ENCODE measurements at places on chromosomes 2 and 18. TPM values are rescaled to one million over a fixed set of nuclear protein-coding genes. Genes with fewer than 3 reads are reported as not detected.

SPP2 gene
- not detected for total RNA-seq

GRCh38 chr2:102986826-102987490 lies 225.1 kb downstream of the TMEM182 start:
- no peaks in the 10 kb centered on the region for H3K4me1 ChIP-seq
- no peak for DNase-seq
- H3K27ac ChIP-seq, result no peak overlapping the region
- peaks cover 7% of the 10 kb centered on the region for H3K27me3 ChIP-seq
- no peak overlapping the region for H3K4me3 ChIP-seq

DNA sequence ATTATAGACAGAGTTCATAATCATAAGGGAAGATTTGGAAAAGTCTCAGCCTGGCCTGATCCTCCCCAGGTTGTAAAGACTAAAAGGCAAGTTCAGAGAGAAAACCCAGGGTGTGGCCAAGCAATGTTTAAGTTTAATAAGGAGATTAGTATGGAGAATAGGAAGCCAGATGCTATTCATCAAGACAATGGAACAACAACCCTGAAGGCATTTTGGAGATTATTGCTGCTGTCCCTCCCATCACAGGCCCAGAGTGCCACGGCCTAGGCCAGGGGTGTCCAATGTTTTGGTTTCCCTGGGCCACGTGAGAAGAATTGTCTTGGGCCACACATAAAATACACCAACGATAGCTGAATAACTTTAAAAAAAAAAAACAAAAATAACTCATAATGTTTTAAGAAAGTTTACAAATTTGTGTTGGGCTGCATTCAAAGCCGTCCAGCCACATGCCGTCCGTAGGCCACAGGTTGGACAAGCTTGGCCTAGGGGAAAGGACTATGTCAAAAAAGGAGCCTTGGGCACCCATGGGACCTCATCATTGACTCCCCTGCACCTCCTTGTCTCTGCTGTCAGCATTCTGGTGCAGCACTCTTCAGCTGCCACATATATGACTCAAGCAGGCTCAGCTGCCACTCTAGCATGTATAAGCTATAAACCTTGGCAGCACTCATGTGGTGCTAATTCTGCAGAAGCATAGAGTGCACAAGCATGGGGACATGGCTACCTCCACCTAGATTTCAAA lies 20.8 kb downstream of the DPP4 start:
- H3K36me3 ChIP-seq, result peaks cover 2% of the 10 kb centered on the region
- H3K4me1 ChIP-seq, result no peaks in the 10 kb centered on the region
- H3K4me3 ChIP-seq, result no peak overlapping the region
- H3K27ac ChIP-seq, result no peak overlapping the region
- peaks cover 4% of the 10 kb centered on the region for H3K27me3 ChIP-seq

DNA sequence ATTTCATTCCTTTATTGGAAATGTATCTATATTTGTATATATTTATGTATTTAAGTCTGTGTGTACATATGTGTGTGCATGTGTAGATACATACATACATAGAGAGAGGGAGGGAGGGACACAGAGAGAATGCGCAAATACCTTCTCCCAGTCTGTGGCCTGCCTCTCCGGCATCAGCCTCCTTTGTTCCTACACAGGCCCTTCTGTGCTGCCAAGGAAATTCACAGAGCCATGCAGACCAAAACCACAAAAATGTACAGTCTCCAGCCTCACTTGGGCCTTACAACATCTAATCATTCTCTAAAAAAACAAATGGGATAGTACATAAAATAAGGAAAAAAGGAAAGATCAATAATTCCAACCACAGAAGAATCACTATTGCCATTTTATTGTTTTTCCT lies 8.8 kb upstream of the CRACDL start:
- H3K4me1 ChIP-seq, result peaks cover 61% of the 10 kb centered on the region
- H3K36me3 ChIP-seq, result no peaks in the 10 kb centered on the region
- H3K4me3 ChIP-seq, result no peak overlapping the region
- H3K27ac ChIP-seq, result peak overlapping the region; percentile 74
- DNase-seq, result no peak

DNA sequence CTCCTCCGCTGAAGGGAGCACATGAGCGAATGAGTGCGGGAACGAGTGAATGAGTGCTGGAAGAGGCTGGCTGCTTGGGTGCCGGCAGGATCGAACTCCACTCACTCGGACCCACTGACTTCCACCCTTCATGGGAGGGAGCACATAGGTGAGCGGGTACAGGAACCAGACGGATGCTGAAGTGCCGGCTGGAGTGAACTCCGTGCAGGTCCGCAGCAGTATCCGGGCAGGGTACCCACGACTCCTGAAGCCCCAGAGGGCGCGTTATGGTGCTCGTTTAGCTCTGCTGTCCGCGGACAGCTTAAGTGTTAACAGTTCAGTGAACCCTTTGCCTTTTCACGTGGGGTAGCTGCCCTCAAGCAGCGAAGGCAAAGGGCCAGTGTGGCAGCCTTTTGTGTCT lies 23.2 kb downstream of the RPRM start:
- no peak overlapping the region for H3K4me3 ChIP-seq
- H3K4me1 ChIP-seq, result no peaks in the 10 kb centered on the region
- H3K27me3 ChIP-seq, result peaks cover 5% of the 10 kb centered on the region
- H3K36me3 ChIP-seq, result no peaks in the 10 kb centered on the region

DNA sequence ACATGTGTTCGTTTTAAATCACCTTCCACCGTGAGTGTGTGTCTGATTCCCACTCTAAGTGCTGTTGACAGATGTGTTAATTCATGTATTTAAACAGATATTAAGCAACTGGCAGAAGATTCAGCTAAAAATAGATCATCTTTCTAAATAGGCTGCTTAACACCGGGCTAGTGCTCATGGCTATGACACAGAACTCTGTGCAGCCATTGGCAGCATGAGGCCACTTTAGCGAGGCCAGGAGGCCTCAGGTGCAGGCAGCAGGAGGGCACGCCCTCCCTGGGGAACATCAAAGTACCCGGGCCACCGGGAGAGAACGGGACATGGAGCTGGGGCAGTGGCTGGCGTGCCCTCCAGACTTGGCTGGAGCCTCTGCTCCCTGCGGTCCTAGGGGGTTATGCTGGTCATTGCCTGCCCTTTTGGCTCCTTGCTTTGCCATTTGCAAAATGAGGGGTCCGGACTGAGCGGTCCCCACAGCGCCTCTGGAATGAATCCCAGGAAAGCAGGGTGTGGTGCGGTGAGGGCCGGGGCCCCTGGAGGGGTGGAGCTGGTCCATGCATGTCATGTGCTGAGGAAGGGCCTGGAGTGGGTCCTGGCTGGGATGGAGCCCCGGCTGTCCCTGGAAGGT lies 62.8 kb upstream of the HDAC4 start:
- H3K4me3 ChIP-seq, result no peak overlapping the region
- H3K27ac ChIP-seq, result no peak overlapping the region
- H3K27me3 ChIP-seq, result no peaks in the 10 kb centered on the region
- no peak for DNase-seq

DNA sequence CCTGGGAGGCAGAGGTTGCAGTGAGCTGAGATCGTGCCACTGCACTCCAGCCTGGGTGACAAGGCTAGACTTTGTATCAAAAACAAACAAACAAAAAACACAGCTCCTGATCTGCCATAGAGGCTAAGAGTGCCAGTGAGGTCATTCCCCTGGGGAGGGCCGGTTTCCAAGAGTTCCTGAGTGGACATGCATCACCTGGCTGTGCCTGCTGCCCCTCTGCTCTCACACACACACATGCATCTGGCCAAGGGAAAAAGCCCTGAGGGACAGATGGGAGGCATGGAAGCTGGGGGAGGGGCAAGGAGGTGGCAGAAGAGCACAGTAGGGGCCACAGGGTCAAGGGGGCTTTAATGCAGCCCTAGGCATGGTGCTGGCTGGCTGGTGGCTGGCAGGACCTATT lies 60.4 kb downstream of the ZBTB7C start:
- no peak overlapping the region for H3K27ac ChIP-seq
- no peak overlapping the region for H3K4me3 ChIP-seq
- H3K4me1 ChIP-seq, result no peaks in the 10 kb centered on the region
- peaks cover 12% of the 10 kb centered on the region for H3K27me3 ChIP-seq
- H3K36me3 ChIP-seq, result no peaks in the 10 kb centered on the region

DNA sequence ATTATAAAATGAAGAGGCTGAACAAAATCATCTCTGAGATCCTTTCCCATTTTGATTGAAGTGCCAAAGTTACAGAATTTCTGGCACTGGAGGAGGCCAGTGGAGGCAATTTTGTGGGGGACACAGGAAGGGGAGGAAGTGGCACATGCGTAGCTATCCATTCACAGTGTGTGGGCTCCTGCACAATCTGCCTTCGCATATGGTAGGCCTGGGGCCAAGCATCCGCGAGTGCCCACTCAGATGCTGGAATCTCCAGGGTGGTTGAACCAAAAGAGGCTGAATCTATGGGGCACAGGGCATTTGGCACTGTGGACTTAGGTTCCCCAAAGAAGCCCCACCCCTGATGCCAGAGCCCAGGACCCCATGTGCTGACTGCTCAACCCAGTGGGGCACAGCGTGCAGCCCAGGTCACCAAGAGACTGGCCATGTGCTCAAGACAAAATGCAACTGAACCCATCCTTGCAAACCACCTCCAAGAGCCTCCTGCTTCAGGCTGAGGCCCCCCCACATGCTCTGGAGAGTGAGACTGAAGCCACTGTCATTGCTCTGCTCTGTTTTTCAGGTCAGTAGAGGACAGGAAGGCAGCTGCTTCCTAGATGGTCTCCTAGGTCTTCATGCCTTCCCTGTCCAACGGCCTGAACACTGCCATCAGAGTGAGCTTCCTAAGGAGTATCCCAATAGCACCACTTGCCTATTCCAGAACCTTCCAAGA lies 28.5 kb downstream of the ST8SIA5 start:
- H3K36me3 ChIP-seq, result peaks cover 5% of the 10 kb centered on the region
- H3K4me3 ChIP-seq, result no peak overlapping the region
- H3K4me1 ChIP-seq, result no peaks in the 10 kb centered on the region
- no peak overlapping the region for H3K27ac ChIP-seq
- DNase-seq, result no peak

Measured in chondrocyte (in vitro differentiated cells).